ENCODE measurements at places on chromosomes 3 and 15.

GRCh38 chr3:141236361-141236760, 4.7 kb downstream of the PXYLP1 start:
- no peak for DNase-seq

DNA sequence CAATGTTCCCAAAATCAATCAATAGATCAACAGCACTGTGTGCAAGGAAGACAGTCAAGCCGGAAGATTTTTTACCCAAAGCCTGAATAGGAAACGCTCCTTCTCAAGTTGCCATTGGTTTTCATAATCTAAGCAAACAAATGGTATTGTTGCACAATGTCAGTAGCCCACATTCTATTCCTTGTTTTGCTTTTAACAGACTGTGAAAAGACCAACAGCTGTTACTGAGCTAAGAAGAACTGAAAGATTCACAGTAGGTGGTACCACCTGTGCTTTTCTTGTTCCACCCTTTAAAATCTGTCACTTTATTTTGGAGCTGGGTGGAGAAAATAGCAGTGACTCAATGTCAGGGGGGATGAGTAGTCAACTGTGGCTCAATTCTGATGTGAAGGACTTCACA, 357.5 kb upstream of the CADM2 start:
- no peak for DNase-seq

DNA sequence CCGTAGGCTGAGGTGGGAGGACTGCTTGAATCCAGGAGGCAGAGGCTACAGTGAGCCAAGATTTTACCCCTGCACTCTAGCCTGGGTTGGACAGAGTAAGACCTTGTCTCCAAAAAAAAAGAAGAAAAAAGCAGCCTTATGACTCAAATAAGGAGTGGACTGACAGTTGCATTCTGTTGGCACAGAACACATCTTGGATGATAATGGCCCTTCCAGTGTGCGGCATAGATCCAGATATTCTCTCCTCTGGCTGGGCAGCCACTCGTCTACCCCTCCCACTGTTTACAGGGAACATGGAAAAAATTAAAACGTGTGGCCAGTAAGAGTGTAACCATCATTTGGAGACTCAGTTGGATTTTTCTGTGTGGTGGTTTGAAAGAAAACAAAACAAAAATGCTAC, 118.6 kb upstream of the RNF7 start:
- DNase-seq, result no peak

GRCh38 chr15:51828621-51829375, 655 bp upstream of the TMOD3 start:
- no peak for DNase-seq

- no peak for DNase-seq
Observed at GRCh38 chr3:184765047-184765729, 46.8 kb upstream of the VPS8 start.

GRCh38 chr15:77541421-77542181, 91.1 kb downstream of the LINGO1 start:
- no peak for DNase-seq

GRCh38 chr3:39250116-39250747, 29.6 kb downstream of the CX3CR1 start:
- DNase-seq, result no peak

- no peak for DNase-seq
Observed at GRCh38 chr3:180762866-180763265, 83.6 kb upstream of the CCDC39 start.

- no peak for DNase-seq
Observed at GRCh38 chr15:79740561-79740960, 156.3 kb downstream of the MTHFS start.

- no peak for DNase-seq
Observed at GRCh38 chr15:50148362-50148963, 29.4 kb upstream of the ATP8B4 start.

GRCh38 chr15:39188930-39189329, 391.9 kb upstream of the THBS1 start:
- no peak for DNase-seq

DNA sequence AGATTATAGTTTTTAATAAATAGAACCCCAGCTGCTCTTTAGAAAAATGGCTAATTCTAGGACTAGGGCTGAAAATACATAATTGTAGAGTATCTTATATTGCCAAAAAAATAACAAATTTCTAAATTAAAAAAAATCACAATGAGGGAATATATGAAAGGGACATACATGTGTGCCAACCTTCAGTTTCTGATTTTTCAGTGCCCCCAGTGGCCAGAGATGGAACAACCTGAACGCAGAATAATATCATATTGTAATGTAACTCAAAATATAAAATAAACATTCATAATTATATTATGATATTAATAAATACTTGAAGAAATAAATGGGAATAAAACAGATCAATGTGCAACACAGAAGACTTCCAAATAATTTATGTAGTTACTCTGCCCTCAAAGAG, 460.5 kb downstream of the ZNF385D start:
- no peak for DNase-seq

DNA sequence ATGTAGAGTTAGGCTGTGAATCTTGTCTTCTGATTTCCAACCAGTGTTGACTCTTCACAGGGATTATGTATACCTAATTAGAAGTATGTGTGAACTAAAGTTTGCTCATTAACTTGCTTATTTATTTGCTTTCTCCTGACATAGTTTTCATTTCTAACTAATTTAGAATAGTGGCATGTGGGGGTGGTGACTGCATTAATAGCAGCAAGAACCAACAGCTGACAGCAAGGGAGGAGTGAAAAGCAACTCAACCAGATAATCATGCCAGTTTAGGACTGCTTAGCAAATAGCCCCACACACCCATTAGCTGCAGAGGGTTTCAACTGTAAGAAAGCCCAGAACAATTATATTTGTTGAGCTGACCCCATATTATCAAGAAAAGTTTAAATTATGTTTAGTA, 3.8 kb downstream of the ST3GAL6 start:
- DNase-seq, result no peak

DNA sequence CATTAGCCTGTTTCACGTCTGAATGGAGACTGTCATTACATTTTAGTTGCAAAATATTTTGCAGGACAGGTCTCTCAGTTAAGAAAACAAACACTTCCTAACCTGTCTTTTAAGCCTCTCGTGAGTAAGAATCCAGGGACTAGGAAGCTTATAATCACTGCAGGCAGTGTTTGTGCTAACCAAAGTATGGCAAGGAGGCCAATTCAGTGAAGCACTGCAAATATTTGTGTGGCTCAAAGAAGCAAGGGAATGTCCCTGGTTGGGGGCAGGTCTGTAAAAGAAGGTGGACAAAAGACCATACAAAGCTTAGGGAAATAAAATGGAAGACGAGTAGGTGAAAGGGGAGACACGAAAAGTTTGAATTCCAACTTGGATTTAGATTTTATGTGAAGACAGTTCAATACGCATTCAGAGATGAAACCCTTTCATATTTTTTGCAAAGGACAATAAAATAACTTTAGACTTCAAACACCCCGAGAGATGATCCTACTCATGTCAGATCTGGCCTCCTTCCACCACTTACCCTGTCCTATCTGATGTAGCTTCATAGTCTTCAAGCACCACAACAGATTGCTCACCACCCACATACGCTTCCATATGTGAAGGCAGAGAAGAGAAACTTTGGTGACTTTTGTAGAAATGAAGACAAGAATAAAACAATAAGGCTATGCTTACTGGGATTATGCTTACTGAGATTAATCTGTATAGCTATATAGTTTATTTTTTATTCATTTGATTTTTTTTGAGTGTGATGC, 240.9 kb downstream of the TUSC7 start:
- DNase-seq, result no peak

GRCh38 chr3:50532062-50532705, 28.8 kb upstream of the CACNA2D2 start:
- DNase-seq, result no peak

- no peak for DNase-seq
Observed at GRCh38 chr3:29410660-29411405, 130.0 kb downstream of the RBMS3 start.

- no peak for DNase-seq
Observed at GRCh38 chr3:153970047-153970446, 151.1 kb upstream of the ARHGEF26 start.

- no peak for DNase-seq
Observed at GRCh38 chr3:193756536-193756935, 163.5 kb downstream of the OPA1 start.

DNA sequence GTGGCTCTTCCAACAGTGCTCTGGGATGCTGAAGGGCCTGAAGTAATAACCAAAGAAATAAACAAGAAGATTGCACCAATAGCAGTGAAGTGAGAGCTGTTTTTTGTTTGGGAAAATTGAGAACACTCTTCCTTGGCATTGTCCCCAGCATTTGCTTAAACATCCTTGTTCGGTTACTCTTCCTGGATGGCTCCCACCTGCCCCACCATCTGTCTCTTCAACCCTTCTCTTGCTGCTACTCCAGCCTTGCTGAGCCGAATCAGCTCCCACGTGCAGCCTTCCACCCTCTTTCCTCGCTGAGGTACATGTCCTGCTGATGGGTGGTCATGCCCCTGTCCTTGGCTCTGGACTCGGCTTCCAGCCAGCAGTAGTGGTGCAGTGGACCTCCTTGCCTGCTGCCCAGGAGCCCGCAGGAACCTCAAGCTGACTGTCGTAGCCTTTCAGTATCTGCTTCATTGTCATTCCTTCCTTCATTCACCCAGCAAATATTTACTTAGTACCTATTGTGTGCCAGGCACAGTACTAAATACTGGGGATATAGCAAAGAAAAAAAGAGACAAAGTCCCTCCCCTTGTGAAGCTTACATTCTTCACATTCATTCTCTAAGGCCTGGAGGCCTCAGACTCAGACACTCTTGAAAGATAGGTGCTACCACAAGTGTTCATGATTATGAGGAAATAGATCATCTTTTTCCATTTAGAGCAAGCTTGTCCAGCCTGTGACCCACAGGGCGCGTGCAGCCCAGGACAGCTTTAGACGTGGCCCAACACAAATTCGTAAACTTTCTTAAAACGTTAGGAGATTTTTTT, 17.1 kb upstream of the VILL start:
- no peak for DNase-seq

- no peak for DNase-seq
Observed at GRCh38 chr3:108415661-108416060, 94.7 kb downstream of the MYH15 start.

DNA sequence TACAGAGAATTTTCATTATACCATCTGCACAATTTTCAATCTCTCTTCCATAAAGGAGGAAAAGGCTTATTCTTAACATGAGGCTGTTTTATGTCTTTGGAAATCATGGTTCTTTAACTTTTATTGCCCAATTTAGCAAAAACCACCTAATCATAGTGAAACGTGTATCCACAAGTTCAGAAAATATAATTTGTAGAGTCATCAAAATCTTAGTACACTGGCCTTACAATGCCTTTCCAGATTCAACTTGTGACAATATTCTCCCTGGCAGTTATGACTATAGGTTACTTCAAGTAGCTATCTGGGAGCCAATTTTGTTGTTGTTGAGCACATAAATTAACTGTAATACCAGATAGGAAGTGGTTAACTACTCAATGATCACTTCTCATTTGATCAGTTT, 10.9 kb downstream of the BNIP2 start:
- DNase-seq, result peak; percentile 26

DNA sequence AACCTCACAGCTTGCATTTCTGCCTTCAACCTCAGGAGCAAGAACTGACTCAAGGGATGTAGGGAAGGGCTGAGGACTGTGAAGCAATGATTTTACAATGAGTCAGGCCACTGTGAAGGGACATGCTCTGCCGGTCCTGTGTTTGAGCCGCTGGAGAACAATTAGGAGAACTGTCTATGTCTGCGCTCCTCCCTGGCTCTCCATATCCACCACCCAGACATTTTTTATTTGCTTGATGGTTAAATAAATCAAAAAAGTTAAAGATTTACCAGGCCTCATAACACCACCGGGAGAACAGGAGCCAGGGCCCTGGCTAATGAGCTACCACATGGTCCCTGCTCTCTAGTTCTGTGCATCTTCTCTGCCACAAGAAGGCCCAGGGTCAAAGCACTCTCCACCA, 29.6 kb downstream of the SEC61A1 start:
- DNase-seq, result no peak

DNA sequence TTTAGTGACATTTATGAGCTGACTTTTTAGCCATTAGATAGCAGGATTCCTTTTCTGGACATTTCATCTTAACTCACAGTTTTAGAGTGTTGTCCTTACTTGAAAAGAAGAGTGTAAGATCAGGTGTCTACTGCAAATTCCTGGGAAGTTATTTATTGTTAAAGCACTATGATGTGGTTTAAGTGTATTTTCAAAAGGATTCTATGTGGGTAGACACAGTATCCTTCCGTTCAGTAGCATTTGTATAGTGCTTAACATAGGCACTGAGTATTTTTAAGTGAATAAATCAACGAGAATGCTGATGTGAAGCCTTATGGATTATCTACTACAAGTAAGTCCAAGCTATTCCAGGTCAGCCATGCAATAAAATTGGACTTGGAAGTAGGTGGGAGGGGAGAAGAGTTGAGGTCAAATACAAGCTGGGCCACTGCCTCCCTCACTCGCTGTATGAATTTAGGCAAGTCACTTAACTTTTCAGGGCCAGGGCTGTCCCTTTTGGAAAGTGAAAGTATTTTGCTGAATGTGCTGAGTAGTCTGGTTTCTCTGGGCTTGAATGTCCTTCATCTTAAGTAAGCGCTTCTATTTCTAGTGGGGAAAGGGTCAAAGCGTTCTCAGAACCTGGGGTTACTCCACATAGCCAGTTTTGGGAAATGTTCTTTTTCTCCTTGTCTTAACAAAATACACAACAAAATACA, 48.6 kb downstream of the GAP43 start:
- no peak for DNase-seq

- no peak for DNase-seq
Observed at GRCh38 chr3:151248772-151249337, 29.5 kb downstream of the P2RY14 start.

- DNase-seq, result no peak
Observed at GRCh38 chr15:78000927-78001249, 76.6 kb downstream of the TBC1D2B start.

DNA sequence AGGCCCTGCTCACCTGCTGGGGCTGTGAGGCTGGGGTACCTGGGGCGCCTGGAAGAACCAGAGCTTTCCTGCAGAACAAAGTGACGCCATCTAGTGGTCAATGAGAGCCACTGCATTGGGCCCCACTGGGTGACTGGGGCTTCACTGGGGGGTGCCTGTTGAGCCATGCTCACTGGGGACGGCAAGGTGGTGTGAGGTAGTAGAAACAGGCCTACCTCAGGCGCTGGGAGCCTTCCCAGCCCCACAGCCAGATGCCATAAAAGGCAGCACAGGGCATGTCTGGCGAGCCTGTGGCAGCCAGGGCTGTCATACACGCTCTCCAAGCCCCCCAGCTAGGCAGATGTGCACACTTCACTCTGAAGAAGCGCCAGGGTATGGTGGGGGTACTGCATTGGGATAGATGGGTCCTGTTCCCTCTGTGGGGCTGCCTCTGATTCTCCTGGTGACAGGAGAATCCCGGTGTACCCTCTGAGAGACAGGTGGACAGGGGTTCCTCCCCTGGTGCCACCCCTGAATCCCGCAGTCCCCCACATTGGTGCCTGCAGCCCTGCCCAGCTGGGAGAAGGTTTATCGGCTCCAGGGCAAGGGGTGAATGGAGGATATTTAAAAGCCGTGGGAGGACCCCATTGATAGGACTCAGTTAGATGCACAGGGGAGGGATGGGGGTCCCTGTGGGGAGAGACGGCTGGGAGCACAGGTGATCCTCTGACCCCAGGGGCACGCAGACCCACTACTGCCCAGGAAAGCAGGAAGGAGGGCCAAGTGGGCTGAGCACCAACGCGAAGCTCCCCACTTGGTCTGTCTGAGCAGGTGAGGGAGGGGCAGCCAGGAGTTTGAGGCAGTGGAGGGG, 178.8 kb downstream of the NSMCE3 start:
- DNase-seq, result peak; percentile 32
